ENCODE measurements at places on chromosomes 6 and 20.

- no peak for DNase-seq
These were observed 327.5 kb upstream of the EPHA7 start for GRCh38 chr6:93746892-93747291.

- no peak for DNase-seq
These were observed 22.1 kb upstream of the ZNF184 start for GRCh38 chr6:27494987-27495385.

GRCh38 chr6:135811644-135812526, 39.6 kb upstream of the PDE7B start:
- DNase-seq: no peak

DNA sequence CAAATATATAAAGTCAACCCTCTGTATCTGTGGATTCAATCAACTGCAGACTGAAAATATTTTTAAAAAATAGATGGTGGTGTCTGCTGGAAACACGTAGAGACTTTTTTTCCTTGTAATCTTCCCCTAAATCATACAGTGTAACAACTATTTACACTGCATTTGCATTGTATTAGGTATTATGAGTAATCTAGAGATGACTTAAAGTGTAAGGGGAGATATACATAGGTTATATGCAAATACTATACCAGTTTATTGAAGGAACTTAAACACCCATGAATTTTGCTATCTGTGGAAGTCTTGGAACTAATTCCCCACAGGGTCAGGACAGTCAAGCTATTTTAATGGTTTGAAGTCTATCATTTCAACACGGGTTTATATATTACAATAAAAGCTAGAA, 10.2 kb downstream of the HDAC2 start:
- no peak for DNase-seq

GRCh38 chr20:4165984-4166725, 150.8 kb upstream of the RNF24 start:
- DNase-seq: no peak

GRCh38 chr6:41937861-41938574, 3.6 kb downstream of the CCND3 start:
- no peak for DNase-seq

DNA sequence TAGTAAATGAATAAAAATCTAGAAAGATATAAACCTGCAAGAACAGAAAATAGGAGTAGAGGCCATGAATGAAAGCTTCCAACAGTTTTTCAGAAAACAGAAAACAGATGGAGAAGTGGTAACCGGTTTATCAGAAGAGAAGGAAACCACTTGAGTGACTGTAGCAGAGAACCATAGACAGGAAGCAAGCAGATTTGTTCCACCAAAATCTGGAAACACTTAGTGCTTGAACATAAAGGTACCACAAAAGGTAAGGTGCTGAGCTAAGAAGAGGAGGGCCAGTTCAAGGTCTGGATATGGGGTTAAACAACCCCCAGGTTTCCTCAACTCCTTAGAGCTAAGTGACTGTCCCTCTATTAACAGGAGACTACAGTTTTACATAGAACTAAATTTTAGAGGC, 9.2 kb upstream of the KIAA0319 start:
- DNase-seq: no peak

DNA sequence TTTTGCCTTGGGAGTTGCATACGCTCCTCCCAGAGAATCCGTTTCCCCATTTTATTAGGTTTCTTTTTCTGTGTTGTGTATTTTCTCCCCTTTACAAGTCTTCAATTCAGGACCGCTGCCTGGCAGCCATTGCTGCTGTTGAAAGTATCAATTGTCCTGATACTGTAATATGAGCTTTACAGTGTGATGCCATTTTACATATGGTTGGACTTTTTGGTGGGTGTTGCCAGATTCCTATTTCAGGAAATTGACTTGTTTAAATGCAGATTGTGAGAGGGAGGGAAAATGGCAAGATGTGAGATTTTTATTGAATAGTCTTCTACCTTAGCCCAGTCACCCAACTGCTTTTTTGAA, 1.2 kb downstream of the PANK2 start:
- DNase-seq: no peak

GRCh38 chr20:63699466-63700198, 3.2 kb downstream of the TNFRSF6B start:
- DNase-seq: no peak

DNA sequence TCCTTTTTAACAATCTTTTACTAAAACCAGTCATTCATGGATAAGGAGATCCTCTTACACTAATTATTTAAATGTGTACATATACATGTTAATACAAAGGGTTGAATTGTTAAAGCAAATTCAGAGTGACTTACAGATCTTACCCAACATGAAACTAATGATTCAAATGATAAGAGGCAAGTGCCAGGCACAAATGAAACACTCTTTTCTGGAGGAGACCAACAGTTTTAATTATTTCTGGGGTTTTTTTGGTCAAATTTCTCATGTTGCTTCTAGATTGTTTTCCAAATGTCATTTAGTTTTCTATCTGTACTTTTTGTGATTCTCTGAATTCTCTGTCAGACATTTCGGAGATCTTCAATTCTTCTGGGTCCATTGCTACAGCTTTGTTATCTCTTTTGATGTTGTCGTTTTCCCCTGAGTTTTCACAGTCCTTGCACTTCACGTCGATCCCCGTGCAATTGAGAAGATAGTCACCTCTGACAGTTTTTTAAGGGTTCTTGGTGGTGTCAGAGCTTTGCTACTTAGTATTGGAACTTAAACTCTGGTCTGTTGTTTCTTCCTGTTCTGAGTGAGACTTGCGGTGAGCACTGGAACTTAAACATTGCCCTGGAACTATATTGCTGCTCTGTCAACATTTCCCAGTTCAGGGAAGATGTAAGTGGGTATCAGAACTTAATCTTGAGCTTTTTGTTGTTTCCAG, 23.2 kb downstream of the MAS1 start:
- no peak for DNase-seq

GRCh38 chr6:6870921-6871320, 236.8 kb upstream of the RREB1 start:
- no peak for DNase-seq

DNA sequence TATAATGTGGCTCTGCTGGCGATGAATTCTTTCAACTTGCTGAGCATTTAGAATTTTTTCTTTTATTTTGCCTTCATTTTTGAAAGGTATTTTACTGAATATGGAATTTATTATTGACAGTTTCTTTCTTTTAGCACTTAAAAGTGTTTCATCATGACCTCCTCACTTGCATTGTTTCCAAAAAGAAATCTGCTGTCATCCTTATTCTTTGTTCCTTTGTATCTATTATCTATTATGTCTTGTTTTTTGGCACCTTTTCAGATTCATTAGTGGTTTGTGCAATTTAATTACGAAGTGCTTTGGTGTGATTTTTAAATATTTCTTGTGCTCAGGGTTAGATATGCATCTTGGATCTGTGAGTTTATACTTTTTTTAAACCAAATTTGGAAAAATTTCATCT, 26.0 kb upstream of the SLC22A2 start:
- no peak for DNase-seq

GRCh38 chr20:38725148-38725901, 1.0 kb downstream of the SLC32A1 start:
- DNase-seq: no peak
